ENCODE measurements at places on chromosomes 2 and 18.

DNA sequence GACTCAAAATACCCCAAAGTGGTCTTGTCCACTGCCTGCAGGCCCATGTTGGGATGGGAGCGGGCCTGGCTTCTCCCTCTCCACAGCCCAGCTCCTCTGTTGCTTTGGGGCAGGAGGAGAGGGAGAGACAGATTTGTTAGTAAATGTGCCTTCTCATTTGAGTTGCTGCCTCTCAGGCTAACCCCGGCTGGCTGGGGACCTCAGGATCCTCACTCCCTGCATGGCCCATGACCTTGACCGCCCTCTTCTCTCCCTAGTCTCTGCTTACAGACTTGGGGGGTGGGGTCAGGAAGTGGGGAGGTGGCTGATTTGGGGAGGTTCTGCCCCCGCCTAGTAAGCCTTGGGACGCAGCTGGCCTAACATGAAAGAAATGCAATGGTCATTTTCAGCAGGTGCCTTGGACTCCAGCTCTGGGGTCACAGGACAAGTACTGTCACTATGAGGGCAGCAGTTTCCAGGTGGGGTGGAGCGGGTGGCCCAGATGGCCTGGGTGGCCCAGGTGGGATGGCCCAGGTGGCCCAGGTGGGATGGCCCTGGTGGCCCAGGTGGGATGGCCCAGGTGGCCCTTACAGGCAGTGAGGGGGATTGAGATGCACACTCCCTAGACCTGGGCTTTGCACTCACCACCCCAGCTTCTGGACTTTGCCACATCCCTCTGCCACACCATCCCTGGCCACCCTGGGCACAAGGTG lies 24.1 kb downstream of the HJURP start:
- no peak for DNase-seq

DNA sequence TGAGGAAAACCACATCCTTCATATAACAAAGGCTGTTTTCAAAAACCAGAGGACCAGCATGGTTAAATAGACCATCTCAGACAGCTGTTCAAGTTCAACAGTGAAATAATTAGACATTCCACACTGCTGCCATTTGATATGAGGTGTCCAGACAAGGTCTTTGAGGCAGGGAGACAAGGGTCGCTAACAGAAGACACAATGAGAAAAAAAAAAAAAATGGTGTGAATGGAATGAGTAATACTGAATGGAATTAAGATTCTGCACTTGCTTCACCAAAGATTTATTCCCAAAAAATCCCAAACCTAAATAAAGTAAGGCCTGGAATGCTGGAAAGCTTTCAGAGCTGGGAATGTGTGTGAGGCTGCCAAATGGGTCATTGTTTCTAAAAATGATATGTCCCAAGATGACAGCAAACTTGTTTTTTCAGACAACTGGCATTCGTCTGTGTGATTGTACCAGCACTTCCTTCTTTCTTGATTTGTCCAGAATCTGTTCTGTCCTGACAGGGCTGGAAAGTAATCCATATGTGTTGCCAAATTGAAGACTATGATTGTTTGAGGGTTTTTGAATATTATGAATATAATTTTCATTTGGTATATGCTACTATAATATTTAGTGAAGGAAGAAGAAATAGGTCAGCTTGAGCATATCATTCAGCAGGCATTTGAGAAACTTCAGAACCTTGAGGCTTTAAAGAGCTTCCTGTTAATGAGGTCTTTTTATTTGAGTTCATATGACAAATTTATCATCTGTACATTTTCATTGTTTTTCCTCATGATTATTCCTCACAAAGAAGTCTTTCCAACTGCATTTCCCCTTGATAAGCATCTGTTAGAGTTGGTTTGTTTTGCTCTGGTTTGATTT lies 85.2 kb upstream of the ITGA4 start:
- DNase-seq: no peak

GRCh38 chr18:13558790-13559189 lies 167.6 kb downstream of the FAM210A start:
- no peak for DNase-seq

DNA sequence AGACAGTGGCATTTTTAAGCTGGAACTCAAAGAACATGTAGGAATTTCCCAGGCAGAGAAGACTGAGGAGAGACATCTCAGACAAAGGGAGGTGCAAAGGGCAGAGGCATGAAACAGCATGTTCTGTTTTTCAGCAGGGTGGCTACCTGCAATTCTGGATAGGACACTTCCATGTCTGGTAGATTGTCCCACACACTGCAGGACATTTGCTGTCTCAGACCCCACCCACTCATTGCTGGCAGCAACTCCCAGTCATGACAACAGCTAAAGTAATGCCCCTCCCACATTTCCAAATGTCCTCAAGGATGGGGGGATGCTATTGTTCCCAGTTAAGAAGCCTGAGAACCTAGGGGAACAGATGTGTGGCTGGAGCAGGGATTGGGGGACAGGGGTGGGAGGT lies 40.8 kb downstream of the ANKRD44 start:
- DNase-seq: no peak

- no peak for DNase-seq
Observed at GRCh38 chr2:23411752-23412431, 26.9 kb downstream of the KLHL29 start.

DNA sequence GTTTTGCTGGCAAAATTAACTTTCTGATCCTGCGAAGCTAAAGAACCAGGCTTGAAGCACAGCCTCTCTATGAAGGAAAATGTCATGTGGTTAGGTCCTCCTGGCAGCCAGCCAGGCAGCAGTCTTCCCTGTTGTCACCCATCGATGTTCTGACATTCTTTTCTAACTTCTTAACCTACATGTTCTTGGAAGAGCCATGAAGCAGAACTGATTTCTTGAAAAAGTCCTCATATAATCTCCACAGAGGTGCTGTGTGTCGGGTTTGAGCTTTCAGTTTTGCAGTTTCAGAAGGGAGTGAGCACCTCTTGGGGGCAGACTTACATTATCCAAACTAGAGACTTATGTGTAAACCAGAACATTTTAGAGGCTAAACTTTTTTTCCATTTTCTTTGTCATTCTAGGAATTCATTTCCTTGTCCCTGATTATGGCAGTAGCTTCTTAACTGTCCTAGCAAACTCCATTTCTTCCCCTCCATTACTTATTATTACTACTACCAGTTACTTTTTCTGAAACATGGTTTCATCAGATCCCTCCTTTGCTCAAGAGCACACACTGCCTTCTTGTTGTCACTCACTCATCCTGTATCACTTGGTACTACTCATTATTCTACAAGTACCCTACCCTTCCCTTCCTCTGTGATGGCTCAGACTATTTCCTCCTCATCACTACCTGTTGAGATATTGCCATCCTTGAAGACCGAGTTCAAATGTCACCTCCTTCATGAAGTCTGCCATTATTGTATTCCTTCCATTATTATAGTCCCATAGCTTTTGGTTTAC lies 31.1 kb downstream of the DOK1 start:
- no peak for DNase-seq

- no peak for DNase-seq
Observed at GRCh38 chr2:11896386-11896785, 150.0 kb downstream of the LPIN1 start.

DNA sequence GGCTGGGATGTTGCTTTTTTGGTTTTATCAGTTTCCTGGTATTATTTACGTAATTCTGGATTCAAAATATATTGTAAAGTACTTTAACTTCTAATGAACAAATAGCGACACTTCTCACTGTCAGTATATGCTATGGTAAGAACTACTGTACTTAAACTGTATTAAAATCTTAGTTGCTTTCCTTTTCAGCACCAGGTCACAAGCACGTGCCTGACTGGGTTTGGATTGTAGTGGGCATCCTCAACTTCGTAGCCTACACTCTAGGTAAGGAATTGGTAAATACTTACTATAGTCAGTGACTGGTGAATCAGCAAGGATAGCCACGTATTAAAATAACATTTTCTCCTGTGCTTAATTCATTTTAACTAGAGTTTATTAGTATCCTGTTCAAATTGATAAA lies 20.4 kb upstream of the ADGRF3 start:
- DNase-seq: no peak

- DNase-seq: no peak
Observed at GRCh38 chr2:120539937-120540718, 194.2 kb downstream of the INHBB start.

DNA sequence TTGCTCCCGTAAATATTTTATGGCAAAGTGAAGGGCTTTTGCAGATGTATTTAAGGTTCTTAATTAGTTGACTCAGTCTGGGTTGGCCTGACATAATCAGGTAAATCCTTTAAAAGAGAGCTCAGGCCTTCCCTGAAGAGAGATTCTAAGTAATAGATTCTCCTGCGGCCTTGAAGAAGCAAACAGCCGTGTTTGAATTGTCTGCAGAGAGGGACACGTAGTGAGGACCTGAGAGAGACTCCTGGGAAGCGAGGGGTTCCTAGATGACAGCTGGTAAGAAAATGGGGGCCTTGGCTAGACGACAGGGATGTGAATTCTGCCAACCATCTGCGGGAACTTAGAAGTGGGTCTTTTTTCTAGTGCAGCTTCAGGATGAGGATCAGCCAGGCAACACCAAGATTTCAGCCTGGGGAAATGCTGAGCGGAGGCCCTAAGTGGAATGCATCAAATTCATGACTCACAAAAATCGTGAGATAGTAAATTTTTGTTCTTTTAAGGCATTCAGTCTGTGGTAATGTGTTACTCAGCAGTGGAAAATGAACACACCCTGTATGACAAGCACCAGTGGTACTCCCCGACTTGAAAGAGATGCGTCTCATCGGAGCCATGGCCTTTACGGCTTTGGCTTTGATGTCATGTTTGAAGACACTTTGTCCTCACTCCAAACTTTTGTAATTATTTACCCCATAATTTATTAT lies 62.1 kb upstream of the SMIM21 start:
- DNase-seq: no peak

DNA sequence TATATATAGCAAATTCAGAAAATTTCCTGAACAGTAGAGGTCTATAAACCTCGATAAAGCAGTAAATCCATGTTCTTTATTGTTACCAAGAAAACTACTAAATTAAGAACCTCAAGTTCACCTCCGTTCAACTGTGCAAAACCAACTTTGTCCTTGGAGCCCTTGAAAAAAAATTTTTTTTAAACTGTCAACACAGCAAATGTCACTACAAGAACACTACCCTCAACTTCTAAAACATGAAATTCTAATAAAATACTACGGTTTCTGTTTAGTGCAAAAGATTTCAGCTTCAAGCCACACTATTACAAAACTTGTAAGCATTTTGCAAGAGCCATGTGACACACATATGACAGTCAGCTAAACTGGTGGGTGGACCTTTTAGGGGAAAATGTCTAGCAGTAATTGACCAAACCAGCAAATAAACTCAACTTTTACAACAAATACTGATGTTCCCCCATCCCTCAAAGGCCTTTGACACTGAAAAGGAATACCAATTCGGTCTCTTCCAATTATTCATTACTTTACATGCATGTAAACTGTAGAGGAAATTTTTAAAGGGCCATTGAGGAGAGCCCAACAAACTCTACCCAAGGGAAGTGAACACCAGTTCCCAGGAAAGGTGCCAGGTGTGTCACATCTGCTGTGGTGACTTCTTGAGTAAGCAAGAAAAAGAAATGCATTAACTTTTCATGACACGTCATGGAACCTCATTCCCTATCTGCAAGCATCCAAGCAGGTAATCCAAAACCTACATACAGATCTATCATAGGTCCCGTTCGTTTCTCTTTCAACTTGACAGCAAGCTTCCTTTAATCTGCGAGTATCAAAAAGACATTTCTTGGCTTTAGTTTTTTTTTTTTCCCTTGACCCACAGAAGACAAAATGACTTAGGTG lies 1.4 kb downstream of the RAB1A start:
- DNase-seq: no peak

DNA sequence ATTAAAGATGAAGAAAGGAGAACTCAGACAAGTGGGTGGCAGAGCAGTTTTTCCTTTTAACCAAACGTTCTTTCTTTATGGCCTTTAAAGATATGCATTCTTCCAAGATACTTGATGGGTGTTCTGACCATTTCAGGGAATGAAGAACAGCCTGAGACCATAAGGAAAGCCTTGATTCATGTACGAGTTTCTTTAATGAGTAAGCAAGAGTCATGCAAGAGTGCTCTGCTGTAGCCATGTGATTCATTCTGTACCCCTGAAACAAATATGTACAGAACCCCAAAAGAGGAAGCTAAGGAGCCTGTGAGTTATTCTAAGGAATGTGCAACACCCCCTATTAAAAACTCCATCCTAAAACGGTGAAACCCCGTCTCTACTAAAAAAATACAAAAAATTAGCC lies 372.8 kb downstream of the MTX2 start:
- no peak for DNase-seq

DNA sequence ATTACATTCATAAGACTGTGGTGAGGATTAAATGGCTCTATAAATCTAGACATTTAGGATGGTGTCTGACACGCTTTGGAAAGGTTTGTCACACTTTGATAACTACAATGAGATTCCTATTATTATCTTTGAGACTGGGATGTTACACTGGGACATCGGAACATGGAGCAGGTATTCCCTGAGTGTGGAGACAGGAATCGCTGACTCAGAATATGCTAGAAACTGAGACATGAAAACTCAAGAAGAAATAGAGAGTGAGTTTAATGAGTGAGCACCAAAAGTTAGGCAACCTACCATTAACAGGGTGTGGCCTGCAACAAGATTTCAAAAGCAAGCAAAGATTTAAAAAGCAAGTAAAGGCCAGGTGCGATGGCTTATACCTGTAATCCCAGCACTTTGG lies 145.4 kb downstream of the TMEFF2 start:
- DNase-seq: no peak

- no peak for DNase-seq
Observed at GRCh38 chr2:71337776-71338175, 6.2 kb downstream of the ZNF638 start.

GRCh38 chr2:96869822-96870625 lies at the start of gene SEMA4C:
Gene SEMA4C (minus strand): TSS chr2:96870080. CDS start chr2:96867886, 2,194 bp downstream.
- DNase-seq: no peak

DNA sequence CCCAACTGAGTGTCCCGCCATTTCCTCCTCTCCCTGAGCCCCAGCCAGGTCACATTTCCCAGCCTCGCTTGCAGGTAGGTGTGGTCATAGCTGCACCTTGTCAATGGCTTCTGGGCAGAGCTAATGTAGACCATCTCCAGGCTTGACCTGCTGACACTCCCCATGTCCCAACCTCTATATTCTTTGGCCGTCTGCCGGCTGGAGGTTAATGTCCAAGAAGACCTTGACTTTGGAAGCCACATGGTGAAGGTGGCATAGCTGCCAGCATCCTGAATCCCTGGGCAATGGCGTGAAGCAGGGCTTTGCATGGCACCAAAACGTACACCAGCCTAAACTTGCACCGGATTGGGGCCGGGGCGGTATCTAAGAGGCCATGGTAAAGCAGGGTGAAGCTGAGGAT lies 88.3 kb downstream of the SPP2 start:
- no peak for DNase-seq

DNA sequence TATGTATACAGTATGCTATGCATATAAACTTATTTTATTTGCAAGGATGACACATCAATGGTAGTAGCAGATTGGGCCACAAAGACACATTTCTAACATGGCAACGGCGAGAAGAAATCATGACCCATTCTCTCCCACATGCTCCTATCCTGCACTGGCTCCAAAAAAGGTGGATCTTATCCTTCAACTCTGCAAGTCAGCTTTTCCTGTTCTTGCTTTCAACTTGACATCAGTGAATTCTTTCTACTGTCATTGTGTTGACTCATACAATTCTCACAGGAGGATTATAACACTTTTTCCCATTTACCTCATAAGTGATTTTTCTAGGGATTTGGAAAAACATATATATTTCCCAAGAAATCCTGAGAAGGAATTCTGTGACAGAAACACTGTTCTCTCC lies 53.1 kb downstream of the ACVR1 start:
- no peak for DNase-seq

Data from LNCaP clone FGC (cell line).